ENCODE measurements at places on chromosomes 12 and 14.

DNA sequence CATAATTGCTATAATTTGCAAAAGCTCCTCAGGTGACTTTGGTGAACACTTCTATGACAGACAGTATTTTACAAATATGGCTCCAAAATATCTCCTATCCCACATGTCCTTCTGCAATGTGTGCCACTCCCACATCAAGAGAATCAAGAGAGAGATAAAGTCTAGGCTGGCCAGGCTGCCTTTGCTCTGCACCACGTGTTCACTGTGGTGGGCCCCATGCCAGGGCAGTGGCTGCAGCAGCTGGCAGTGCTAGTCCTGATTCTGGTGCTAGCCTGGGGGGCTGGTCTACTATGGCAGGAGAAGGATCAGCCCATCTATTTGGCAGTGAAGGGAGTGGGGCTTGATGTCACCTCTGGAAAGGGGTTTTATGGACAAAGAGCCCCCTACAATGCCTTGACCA lies 86.3 kb downstream of the DRAM1 start:
- no peak for DNase-seq

GRCh38 chr12:42669553-42669952 lies 80.0 kb upstream of the PRICKLE1 start:
- DNase-seq: no peak

GRCh38 chr14:92382677-92383076 lies 59.7 kb downstream of the SLC24A4 start:
- no peak for DNase-seq

- DNase-seq: no peak
Measured at GRCh38 chr14:72052356-72052755, 120.1 kb downstream of the RGS6 start.

GRCh38 chr12:41476499-41477439 lies 288.6 kb downstream of the PDZRN4 start:
- DNase-seq: no peak

DNA sequence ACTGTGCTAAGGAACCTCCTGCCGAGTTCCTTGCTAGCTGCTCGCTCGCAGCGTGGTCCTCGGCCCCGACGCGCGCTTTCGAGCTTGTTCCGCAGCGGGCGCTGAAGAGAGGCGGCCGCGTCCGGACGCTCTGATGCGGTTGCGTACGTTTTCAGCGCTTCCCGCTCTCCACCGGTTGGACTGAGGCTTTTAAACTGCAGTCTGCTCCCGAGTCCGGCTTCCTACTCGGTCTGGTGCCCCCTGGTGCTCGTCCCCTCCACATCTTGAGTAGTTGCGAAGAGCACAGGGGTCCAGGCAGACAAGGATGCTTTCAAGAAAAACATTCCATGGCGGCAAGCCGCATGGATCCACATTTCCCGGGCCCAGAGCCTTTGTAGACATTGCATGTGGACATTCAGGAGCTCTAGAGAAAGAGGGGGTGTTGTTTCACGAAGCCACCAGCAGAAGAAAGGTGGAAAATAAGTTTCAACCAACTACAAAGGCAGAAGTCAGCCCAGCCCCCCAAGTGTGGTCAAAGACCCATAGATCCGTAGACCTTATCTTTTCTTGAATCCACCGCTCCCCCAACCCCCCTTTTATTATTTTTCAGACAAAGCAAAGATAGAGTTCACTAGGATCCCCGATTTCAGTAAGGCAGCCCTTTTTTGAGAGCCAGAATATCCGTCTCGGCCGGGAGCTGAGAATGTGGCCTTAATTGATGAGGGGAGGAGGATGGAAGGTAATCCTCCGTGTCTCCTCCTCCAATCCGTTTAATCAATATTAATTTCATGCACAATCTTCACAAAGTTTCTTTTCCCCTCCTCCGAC lies 984 bp upstream of the WNK1 start:
- DNase-seq: peak; percentile 96

- no peak for DNase-seq
Measured at GRCh38 chr12:54356951-54357356, 7.3 kb downstream of the GPR84 start.

Data from sigmoid colon (tissue), 7 donors.